ENCODE measurements at places on chromosomes 7 and 10. TPM values are rescaled to one million over a fixed set of nuclear protein-coding genes. Genes with fewer than 3 reads are reported as not detected.

Gene ATRNL1
- 17.8 TPM for total RNA-seq

Gene ELN
- total RNA-seq: 17.4 TPM

Gene FKBP6
- total RNA-seq: not detected

Gene EMX2
- total RNA-seq: 0.54 TPM

Gene DNA2
- 2.1 TPM for total RNA-seq

Gene SPOCK2
- total RNA-seq: 6.5 TPM

Gene ALOX5
- total RNA-seq: 28.7 TPM

Gene TOMM7
- 464 TPM for total RNA-seq

Gene AOC1
- not detected for total RNA-seq

Gene RAMP3
- 38.8 TPM for total RNA-seq

Data from heart left ventricle (tissue), 16 donors.